ENCODE measurements at places on chromosomes 16 and 17.

GRCh38 chr17:15109608-15110007 lies 155.5 kb downstream of the PMP22 start:
- DNase-seq, result no peak

DNA sequence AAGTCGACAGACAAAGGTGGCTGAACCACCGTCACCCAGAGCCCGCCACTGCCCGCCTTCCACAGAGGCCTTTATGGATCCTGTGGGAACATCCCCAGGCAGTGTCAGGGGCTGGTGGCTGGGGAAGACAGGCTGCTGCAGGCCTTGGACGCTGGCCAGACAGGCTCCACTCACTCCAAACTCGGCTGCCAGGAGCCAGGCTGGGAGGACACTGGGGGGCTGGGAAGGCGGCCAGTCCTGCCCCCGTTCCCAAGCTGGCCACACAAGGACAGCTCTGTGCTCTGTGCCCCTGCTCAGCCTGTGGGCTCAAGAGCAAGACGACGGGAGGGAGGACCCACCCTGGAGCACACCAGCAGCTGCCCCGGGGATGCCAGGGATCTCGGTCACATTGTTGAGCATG lies 7.6 kb upstream of the LCAT start:
- no peak for DNase-seq

GRCh38 chr17:50188531-50188920 lies 12.9 kb downstream of the COL1A1 start:
- DNase-seq, result no peak

GRCh38 chr17:33639103-33639880 lies 346.2 kb upstream of the ASIC2 start:
- no peak for DNase-seq

DNA sequence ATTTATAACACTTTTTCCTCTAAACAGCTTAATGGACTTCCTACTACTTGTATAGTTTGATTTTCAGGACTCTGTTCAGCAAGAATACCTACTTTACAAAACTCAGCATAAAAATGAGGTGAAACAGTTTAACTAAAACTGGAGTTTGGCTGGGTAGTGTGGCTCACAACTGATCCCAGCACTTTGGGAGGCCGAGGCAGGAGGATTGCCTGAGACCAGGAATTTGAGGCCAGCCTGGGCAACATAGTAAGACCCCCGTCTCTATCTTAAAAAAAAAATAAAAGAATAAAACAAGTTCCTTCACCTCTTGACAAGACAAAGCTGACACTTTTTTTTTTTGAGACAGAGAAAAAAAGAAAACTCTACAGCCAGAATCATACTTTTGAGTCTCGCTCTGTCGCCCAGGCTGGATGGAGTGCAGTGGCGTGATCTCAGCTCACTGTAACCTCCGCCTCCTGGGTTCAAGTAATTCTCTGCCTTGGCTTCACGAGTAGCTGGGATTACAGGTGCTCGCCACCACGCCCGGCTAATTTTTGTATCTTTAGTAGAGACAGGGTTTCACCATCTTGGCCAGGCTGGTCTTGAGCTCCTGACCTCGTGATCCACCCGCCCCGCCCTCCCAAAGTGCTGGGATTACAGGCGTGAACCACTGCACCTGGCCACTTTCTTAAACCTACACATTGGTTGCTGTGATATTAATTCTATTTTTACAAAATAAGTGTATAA lies 2.6 kb downstream of the PDF start:
- no peak for DNase-seq

DNA sequence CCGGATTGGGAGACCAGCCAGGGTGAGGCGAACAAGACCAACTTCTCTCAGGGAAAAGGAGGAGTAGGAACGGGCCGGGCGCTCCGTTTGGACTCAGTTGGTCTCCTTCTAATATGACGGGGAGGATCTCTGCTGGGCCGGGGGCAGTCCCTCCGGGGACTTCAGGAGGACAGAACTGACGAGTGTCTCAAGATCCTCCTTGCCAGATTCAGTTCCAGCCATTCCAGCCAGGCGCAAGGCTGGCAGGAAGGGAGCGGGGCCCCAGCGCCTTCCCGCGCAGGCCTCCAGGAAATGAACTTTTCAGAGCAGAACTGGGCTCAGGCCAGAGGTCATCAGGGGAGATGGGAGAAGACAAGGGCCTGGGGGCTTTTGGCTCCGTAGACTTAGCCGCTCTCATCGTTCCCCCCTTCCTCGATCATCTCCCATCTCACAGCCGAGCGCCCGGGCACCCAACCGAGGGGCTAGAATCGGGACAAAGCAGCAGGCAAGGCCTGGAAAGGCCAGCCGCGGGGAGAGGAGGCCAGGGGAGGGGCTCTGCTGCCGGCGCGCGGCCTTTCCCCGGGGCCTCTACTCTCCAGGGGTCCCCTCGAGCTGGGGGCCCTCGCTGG lies 1.6 kb downstream of the ZNF423 start:
- no peak for DNase-seq

- DNase-seq, result no peak
These were observed 9.6 kb downstream of the CDRT15 start for GRCh38 chr17:14227052-14227451.

DNA sequence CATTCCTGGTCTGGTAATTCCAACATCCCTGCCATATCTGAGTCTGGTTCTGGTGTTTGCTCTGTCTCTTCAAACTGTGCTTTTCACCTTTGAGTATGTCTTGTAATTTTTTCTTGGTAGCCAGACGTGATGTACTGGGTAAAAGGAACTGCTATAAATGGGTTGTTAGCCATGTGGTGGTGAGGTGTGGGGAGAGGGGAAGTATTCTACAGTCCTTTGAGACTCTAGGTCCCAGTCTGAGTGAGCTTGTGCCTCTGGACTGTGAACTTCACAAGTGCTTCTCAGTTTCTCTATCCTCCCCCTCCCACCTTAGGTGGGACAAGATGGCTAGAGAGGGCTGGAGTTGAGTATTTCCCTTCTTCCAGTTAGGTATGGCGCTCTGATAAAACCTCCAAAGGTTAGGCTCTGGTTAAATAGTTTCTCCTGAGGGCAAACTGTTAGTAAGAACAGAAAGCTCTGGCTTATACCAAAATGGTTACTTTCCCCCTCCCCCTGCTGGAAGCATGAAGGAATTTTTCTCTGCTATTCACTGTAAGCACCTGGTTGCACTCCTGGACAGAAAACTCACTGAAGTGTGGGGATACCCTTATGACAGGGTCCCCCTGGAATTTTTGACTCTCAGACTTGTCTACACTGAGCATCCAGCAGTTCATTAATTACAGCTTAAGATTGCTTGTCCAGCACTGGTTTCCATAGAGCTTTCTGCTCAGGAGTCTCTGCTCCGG lies 87.8 kb downstream of the MARCHF10 start:
- no peak for DNase-seq

DNA sequence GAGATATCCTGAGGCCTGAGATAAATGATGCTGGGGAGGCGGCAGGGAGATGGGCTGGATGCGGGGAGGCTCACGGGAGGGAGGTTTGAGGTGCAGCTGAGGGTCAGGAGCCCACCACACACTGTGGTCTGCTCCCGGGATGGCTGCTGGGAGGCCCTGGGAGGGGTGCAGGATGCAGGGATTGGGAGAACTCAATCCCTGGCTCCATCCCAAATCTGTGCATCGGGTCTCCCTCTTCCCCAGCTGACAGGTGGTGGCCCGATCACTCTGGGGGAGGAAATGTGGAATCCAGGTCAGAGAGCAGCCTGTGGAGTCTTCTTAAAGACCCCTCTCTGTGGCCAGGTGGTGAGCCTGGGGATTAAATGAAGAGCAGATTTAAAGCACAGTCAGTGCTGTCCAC lies 12.0 kb downstream of the PHB1 start:
- no peak for DNase-seq

DNA sequence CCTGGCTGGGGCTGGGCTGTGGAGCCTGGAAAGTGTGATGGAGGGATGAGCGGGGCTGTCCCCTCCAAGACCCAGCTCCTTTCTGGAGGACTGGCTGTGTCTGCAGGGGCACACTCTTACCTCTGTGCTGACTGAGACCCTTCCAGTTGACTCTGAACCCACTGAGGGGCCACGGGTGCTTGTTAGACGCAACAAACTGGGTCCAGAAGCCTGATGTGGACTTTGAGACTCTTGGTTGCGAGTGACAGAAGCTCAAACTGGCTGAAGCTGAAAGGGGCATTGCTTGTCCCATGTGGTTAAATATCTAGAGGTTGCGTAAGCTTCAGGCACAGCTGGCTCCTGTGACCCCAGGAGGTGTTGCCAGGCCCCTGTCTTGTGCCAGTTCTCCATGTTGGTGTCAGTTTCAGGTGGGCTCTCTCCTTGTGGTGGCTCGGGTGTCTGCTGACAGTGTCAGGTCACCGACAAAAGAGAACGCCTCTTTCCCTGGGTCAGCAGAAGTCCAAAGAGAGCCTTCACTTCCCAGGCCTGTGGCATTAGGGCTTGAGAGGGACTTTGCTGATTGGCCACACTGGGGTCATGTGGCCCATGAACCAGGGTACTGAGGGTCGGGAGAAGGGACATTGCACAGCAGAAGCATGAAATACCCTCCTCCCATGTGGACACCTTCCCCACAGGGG lies 16.7 kb downstream of the ADCY7 start:
- no peak for DNase-seq

- DNase-seq, result no peak
These were observed 6.7 kb upstream of the BCAR1 start for GRCh38 chr16:75257886-75258806.

- no peak for DNase-seq
These were observed 4.6 kb downstream of the RPUSD1 start for GRCh38 chr16:783404-784161.

DNA sequence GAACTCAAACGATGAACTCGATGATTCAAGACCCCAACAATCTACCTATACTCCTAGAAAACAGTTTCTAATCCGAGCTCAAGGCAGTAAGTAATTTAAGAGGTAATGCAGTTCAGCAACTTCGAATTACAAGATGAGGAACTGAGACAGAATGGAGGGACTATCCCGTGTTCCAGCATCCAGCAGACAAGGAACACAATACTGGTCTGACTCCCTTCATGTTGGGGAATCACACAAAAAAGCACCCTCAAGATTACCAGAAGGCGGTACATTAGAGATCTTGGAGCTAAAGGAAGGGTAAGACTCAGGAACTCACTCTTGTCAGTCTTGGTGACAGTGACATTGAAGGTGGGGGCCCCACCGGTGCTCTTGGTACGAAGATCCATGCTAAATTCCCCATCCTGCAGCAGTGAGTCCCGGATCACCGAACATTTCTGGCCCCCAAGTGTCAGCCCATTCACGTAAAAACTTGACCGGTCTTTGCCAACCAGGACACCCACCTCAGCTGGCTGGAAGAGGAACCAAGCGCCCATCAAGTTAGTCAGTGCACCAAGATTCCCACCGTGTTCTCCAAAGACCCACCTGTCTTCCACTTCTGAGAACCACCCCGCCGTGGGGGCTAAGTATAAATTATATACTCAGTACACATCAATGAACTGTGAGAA lies 1.9 kb downstream of the PFN1 start:
- no peak for DNase-seq

DNA sequence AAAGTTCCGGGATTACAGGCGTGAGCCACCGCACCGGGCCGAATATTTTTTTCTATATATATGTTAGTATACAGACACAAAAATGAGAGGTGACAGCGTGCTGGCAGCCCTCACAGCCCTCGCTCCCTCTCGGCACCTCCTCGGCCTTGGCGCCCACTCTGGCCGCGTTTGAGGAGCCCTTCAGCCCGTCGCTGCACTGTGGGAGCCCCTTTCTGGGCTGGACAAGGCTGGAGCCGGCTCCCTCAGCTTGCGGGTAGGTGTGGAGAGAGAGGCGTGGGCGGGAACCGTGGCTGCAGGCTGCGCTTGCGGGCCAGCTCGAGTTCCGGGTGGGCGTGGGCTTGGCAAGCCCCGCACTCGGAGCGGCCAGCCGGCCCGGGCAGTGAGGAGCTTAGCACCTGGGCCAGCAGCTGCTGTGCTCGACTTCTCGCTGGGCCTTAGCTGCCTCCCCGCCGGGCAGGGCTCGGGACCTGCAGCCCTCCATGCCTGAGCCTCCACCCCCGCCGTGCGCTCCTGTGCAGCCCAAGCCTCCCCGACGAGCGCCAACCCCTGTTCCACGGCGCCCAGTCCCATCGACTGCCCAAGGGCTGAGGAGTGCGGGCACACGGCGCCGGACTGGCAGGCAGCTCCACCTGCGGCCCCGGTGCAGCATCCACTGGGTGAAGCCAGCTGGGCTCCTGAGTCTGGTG lies 1.9 kb upstream of the DPEP3 start:
- DNase-seq, result no peak

DNA sequence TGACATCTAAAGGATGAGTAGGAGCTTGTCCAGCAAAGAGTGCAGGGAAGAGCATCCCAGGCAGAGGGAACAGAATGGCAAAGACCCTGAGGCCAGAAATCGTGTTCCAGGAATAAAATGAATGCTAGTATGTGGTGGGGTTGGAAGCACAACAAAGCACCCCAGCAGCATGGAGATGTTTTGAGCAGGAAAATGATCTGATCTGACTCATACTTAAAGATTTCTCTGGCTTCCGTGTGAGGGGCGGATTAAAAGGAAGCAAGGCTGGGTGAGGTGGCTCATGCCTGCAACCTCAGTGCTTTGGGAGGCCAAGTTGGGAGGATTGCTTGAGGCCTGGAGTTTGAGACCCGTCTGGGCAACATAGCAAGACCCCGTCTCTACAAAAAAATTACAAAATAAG lies 2.3 kb downstream of the SLC5A11 start:
- DNase-seq, result no peak

GRCh38 chr17:19374136-19374535 lies 4.2 kb upstream of the MAPK7 start:
- DNase-seq, result no peak

DNA sequence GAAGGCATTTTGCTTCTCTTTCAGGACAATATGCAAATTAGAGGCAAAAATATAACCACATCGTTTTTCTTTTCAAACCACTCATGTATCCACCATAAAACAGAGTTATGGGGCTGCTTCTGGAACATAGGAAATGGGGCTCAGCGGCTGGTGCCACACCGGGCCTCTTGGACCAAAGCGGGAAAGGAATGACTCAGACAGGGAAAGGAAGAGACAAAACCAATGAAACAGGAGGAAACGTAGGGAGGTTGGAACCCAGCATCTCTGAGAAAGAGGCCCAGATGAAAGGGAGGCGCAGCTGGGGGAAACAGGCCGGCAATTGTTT lies 28.5 kb downstream of the CUEDC1 start:
- DNase-seq, result no peak

DNA sequence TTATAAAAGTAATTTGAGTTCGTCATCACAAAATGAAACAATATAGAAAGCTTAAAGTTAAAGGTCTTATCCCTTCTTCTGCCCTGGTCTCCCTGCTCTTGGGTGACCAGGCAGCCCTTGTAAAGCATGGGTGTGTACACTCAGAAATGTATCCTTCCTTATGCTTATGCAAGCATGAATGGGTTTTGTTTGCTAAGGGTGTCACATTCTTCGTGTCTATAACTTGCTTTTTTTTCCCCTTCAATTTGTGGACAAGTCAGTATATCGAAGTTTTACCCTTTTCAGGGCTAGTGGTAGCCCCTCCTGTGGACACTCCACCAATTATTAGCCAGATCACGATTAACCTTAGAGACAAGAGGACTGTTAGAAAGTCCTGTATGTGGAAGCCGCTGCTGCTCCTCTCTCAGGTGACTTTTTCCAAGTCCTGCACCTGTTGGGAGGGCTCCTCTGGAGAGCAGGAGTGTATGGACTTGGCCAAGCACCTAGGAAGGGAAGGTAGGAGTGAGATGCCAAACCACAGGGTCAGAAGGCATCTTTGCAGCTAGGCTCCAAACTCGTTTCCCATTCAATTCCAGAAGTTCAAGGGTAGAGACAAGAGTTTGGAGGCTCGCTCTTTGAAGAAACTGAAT lies 50.9 kb downstream of the LDHD start:
- no peak for DNase-seq

- DNase-seq, result no peak
These were observed 9.4 kb downstream of the CPNE7 start for GRCh38 chr16:89584768-89585549.
